ENCODE measurements at places on chromosomes 16 and 17.

DNA sequence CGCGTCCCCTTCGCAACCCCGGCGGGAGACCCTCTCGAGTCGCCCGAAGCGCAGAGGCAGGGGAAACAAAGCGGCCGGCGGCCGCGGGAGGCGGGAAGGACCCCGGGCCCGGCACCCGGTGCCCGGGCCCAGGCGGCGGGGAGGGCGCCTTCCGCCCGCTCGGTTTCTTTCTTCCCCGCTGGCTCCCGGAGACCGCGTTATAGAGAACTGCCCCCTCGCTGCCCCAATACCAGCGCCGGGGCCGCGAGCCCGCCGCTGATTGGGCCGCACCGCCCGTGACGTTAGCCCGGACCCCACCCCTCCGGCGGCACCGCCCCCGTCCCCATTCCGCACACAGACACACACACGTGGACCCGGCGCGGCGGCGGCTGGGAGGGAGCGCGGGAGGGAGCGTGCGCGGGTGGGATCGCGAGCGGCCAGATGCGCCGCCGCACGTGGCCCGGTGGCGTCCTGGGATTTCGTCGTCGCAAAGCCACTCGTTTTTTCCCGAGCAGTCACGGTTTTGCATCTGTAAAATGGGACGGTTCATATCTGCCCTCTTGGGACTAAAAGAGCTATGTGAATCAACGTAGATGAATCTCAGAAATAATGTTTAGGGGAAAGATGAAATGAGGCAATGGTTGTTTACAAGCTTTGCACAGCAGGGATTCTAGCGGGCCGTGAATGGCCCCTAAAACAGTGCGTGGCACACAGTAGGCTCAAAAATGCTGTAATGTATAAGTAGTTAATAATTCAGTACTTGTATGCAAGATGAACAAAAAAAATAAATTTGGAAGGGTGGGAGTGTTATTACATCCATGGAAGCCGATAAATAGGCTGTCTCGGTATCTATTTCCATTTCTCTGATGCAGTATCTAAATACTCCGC lies at the start of gene EPOP:
TSS of gene EPOP (minus strand) at position 209 of the 867 bp plus-strand sequence. CDS start 462 bp downstream, outside the sequence.
- DNase-seq, result peak; percentile 53

GRCh38 chr17:7221278-7222092 lies 1.7 kb downstream of the ACADVL start:
- no peak for DNase-seq

- no peak for DNase-seq
Measured at GRCh38 chr17:55722016-55722736, 488 bp downstream of the TMEM100 start.

- no peak for DNase-seq
Measured at GRCh38 chr17:58415371-58416055, 1.8 kb downstream of the RNF43 start.

- DNase-seq, result no peak
Measured at GRCh38 chr17:56009795-56010651, 143.3 kb upstream of the ANKFN1 start.
